Suprapubic skin (tissue), 4 donors: ENCODE measurements at places on chromosomes 4 and X. TPM values are rescaled to one million over a fixed set of nuclear protein-coding genes. Genes with fewer than 3 reads are reported as not detected.

GPR34 gene
- total RNA-seq: 2.7 TPM

CT47B1 gene
- total RNA-seq: not detected

- no peak for DNase-seq
These were observed 4.8 kb upstream of the GYG2 start for GRCh38 chrX:2823795-2824386.

DNA sequence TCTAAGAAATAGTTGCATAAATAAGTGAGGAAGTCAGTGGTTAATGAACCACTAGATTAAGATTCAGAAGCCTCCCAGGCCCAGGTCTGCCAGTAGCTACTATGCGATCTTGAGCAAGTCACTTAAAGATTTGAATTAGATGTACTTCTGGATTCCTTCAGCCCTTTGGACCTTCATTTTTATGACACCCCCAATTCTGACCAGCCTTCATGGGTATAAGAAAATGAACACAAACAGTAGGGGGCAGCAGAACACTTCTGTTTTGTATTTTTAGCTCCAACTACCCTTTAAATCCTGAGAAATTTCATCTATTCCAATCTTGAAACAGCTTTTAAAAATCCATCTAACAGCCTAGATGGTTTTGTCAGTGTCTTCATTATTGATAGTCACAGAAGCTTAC is 19.0 kb downstream of the TMEM47 start:
- DNase-seq: no peak

GABRE gene
- total RNA-seq: 140 TPM

CT83 gene
- not detected for total RNA-seq

DNA sequence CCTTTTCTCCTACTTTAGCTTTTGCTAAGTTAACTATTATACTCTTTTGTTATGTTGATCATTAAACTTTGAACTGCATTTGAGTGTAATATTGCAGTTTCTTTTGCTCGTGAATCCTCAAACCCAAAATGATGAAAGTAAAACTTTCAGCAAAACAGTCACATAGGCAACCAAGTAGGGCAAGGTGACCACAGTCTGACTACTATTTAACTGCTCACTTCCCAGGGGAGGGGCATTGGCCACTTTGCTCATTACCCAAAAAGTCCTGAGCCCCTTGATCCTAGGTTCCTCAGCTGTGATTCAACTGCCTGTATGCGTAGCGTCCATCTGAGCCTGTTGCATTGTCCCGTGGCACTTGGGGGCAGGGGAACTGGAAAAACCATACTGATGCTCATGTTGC is 17.0 kb downstream of the RBMX2 start:
- no peak for DNase-seq

GSTCD gene
- 19.6 TPM for total RNA-seq

DNA sequence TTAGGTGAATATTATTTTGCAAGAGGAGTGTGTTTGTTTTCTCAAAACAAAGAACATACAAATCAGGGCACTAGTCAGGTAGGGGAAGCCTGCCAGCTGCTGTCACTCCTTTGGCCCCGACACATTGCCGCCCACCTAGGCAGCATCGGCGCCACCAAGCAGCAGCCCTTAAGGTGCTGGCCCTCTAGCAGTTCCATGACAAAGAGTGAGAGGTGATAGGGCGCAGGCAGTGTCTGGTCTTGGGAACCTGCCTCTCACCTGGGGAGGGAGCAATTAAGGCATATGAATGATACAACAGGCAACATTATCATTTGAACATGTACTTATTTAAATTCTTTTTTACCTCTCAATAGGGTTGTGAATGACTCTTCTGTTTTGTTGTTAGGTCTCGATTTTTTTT is 135.1 kb downstream of the PLS3 start:
- DNase-seq: no peak

DNA sequence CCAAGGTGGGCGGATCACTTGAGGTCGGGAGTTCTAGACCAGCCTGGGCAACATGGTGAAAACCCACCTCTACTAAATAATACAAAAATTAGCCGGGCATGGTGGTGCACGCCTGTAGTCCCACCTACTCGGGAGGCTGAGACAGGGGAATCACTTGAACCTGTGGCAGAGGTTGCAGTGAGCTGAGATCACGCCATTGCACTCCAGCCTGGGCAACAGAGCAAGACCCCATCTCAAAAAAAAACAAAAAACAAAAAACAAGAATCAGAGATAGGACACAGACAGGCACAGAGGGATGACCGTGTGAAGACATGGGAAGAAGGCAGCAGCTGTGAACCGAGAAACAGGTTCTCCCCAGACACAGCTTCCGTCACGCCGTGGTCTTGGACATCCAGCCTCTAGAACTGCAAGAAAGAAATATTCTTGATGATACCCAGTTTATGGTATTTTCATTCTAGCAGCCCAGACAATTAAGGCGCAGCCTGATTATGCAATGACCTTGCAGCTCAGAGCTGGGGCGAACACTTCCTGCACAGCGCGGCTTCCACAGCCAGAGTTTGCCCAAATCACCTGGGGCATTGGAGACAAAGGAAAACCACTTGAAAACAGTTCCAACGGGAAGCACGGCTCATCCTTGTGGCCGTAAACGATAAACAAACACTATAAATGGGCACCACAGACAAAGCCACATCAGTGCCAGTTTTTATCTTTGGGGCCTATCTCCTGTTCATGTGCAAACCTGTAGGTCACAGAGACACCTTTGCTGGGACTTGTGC is 4.2 kb upstream of the ARSD start:
- DNase-seq: no peak

DNA sequence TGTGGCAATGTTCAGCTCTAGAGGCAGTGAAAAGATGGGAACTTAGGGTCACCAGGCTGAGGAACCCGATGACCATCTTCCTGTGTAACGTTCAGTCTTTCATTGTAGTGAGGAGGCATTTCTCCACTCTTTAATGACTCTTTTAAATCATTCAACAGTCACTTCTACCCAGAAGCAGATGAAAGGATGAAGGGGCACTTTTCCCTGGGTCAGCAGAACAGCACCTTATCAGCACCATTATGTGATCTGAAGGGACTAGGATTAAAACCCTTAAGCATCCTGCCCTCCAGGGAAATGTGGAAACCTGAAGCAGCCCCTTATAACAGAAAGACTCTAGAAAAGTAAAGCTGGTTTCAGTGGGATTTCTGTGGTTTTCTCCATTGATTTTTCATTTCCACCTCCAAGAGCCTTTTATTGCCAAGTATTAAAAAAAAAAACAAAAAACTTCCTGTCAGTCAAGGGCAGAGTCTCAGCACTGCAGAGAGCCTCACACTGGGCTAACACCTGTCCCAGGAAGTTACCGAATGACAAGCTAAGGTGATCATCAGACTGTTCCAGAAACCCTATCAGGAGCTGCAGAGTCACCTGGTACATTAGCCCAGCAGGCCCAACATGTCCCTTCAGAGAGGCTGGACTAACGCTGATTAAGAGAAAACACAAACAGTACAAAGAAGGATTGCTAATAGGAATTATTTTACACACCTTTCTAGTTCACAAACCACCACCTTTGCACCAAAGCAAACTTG is 185.9 kb downstream of the SHROOM3 start:
- no peak for DNase-seq

DNA sequence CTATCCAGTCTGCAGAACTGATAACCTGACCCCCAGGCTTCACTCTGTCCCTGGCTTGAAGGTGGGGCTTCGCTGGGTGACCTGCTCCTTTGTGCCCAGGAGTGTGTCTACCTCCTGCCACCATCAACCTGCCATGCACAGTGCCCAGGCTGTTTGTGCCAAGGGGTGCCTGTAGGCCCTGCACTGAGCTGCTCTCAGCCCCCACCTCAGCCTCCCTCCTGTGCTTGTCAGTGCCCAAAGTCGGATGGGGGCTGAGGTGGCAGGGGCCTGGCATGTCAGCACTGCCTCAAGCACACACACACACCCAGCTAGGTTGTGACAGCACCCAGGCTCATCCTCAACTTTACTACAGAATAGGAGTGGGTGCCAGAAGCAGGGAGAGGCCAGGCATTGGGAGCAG is 23.5 kb downstream of the SPCS3 start:
- peak; percentile 58 for DNase-seq

GRCh38 chr4:85491527-85491926 is 16.6 kb downstream of the ARHGAP24 start:
- DNase-seq: no peak

- DNase-seq: peak; percentile 82
These were observed at the start of gene CXXC4 for GRCh38 chr4:104494822-104495559. Gene CXXC4, minus strand, starts transcription at chr4:104494894. Its CDS starts 3,092 bp downstream, at chr4:104491802.
